NCI-H226 (cell line): ENCODE measurements at places on chromosomes 5 and 9.

GRCh38 chr9:127424676-127424999 lies 456 bp downstream of the ZNF79 start:
- no peak for DNase-seq

DNA sequence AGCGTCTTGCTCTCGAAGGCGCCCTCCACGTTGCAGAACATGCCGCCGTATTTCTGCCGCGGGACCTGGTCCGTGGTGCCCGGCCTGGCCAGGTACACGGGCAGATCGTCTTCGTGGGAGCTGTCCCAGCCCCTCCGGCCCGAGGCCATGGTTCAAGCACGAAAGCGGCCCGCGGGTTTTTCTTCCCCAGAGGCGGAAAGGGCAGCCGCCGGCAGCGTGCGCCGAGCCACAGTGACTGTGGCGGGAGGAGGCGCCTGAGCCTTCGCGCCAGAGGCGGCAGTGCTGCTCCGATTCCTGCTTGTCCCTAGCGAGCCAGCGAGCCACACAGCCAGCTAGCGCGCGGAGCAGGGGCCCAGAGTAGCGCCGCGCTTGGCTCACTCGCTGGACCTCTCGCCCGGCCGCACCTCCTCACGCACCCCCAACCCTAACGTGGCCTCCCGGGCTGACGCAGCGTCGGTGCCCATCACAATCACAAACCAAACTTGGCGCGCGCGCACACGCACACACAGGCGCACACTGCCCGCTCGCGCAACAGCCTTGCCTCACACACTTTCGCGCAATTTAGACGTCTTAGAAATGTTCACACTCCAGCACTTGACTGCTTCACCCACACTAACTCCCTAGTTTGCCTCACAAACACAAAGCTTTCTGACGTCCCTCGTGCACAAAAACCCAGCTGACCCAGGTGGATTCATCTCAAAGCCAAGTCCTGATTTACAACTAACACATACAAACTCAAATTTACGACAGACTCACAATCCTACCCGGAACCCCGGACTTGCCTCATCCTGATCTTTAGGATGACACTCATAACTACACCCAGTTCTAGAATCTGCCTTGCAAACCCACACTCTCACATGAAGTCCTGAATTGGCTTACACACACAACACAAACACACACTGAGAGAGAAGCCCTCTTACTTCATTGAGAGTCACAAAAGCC lies at the start of gene DPYSL3:
Gene DPYSL3, minus strand, starts transcription at position 359 of the 942 bp plus-strand sequence. Its CDS starts 210 bp downstream, at position 149.
- peak; percentile 14 for DNase-seq

DNA sequence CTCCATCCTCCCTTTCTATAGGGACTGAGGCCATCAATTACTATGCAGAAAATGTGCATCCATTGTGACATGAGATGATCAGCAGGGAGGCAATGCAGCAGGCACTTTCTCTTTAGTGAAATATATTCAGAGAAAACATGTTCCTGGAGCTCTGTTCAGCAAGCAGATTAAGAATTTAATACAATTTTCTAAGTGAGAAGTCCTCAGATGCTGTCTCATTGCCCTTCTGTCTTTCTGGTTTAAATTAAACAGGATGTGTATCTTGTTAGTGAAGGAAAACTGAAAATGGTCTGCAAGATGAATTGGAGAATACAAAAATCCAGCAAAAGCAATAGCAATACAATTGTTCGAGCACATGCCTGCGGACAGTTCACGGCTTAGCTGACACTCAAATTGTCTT lies 445.8 kb upstream of the RIOK2 start:
- DNase-seq, result no peak

DNA sequence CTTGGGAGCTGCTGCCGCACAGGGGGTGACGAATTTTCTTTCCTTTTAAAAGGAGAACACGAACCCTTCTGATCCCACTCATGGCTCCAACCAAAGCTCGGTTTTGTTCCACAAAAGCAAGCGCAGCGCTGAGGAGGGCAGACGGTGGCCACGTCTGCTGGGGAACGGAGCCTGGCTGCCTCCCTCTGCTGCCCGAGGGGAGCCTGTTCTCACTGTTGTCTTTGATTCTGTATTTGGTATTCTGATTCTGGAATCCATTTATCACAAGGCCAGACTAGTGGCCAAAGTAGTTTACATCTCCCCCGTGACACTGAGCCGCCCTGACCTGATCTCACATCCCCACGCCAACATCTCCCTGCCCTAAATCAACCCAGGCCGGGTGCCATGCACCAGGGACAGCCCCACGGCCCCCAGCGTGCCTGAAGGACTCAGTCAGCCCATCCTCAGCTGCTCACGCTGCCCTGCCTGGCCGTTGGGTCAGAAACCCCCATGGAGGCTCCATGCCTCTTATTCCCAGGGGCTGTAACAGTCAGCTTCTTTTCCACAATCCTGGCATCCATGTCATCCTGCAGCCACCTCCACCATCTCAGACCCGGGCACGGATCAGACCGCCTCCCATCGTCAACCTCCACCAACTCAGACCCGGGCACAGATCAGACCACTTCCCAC lies 6.7 kb upstream of the NSMF start:
- no peak for DNase-seq

DNA sequence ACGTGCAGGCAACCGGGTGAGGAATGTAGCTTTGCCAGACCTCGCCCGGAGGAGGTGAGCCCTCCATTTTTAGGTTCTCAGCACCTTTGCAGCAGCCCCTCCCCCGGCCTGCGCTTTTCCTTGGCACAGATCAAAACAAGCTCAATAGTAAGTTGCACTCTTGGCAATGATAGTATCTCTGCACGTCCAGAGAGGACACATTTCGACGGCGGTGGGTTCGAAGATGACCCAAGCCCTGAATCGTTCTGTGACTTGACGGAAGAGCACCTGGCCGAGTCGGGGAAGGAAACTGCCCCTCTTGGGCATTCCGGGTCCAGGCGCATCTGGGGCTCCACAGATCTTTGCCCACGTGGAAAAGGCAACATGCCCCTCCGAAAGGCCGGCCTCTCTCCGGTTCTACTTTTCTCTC lies 904 bp downstream of the GDNF start:
- DNase-seq, result no peak

DNA sequence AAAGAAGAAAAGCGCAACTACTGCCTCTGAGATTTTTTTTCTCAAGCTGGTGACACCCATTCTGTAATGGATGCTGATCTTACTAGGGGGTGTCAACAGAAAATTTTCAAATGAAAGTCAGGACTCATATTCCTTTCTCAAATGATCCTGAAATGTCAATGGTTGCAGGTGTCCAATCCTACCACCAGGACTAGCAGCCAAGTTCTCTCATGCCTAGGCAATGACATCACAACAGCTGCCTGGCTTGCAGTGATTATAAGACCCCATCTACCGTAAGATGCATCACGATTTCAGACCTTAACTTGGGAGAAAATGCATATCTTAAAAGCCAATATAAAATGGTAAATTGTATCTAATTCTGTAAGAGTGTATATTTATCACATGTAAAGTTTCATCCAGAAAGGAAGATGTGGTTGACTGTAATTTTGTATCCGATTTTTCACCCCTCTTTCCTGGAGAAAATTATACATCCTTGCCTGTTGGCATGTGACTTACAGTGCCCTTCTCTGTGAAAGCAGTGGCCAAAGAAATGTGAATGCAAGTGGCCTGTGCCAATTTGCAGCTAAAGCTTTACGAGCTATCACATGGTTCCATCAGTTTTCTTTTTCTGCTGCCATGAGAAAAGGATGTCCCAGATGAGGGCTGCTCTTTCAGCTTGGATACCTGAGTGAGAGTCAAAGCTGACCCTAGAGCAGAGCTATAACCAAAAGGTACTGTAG lies 104.4 kb downstream of the DENND1A start:
- DNase-seq, result peak; percentile 47

- peak; percentile 4 for DNase-seq
Observed at GRCh38 chr5:106127341-106127781, 1543.4 kb downstream of the EFNA5 start.

DNA sequence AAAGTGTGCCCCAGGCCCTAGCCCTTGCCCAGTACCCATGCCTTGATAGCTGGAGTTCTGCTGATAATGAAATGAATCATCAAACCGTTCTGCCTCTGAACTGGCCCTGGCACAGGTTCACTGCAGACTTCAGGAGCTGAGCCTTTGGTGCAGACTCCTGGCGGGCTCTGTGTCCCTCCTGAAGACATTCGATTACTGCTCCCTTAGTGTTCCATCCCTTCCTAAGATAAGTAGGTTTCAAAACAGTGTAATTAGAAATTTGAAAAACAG lies 97.2 kb downstream of the MVB12B start:
- peak; percentile 6 for DNase-seq

GRCh38 chr5:36253575-36253974 lies 11.8 kb upstream of the NADK2 start:
- no peak for DNase-seq

GRCh38 chr5:132458226-132458560 lies 32.4 kb downstream of the IRF1 start:
- peak; percentile 13 for DNase-seq

DNA sequence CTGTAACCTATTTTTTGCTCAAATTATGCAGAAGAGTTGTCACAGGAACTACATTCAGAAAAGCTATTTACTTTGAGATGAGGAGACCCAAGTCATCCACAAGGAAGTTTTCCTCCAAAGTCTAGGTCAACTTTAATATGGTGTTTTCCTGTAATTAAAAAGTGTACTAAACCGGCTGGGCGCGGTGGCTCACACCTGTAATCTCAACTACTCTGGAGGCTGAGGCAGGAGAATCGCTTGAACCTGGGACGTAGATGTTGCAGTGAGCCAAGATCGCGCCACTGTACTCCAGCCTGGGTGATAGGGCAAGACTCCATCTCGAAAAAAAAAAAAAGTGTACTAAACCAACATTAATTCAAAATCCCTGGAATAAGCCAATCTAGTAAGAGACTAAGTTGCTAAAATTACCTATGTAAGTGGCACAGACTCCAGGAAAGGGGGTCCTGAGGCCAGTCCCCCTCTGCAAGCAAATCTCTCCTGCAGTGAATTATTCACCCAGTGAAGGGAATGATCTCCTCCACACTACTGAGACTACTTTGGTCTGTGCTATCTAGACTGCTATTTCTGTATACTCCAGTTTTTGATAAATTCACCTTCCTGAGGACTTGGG lies 38.9 kb downstream of the FNBP1 start:
- DNase-seq, result no peak

GRCh38 chr9:136720251-136720897 lies 8.0 kb downstream of the DIPK1B start:
- DNase-seq, result no peak
